ENCODE measurements at places on chromosomes 5 and 9. TPM values are rescaled to one million over a fixed set of nuclear protein-coding genes. Genes with fewer than 3 reads are reported as not detected.

- DNase-seq, result no peak
Observed at GRCh38 chr9:5352637-5353248, 13.1 kb upstream of the RLN1 start.

DNA sequence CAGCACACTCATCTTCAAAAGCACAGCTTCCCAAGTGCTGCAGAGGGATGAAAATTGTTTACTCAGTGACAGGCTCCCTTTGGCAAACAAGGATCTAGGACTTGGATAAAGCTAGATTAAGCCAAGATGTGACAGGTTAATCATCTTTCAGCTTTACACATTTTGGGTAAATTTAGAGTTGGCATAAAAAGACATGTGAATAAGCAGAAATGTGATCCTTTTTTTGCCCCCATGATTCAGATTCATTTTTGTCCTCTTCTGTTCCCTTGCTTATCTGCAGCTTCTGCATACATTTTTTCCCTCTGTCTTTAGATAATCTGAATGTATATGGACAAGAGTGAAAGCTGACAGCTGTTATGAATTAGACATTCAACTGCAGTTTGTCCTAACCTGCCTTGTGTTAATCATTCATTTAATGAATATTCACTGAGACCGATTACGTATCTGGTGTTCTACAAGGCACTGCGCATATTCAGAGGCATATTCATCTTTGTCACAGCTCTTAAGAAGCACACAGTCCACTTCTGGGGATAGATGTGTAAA lies 19.6 kb downstream of the ADAMTSL1 start:
- no peak for DNase-seq

- no peak for DNase-seq
Observed at GRCh38 chr9:136853596-136854112, 1.5 kb downstream of the MAMDC4 start.

GRCh38 chr9:94668928-94669729 lies 29.8 kb upstream of the FBP1 start:
- peak; percentile 33 for DNase-seq

DNA sequence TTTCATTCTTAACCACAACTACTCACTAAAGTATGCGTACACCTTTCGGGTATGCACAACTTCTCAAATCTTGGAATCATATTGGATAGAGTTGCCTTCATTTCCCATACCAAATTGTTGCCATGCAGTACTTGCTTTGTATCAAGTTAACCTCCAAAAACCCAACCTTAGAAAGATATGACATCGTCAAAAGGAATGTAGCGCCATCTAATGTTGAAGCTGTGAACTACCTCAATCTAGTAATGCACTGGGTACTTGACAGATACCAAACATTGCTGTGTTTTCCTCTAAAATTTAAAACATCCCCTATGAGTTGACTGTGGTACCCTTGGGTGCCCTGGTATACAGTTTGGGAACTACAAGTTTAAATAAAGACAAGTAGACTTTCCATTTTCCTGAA lies 318.4 kb downstream of the ARL15 start:
- no peak for DNase-seq

- no peak for DNase-seq
Observed at GRCh38 chr5:110179321-110179720, 489.6 kb downstream of the MAN2A1 start.

DNA sequence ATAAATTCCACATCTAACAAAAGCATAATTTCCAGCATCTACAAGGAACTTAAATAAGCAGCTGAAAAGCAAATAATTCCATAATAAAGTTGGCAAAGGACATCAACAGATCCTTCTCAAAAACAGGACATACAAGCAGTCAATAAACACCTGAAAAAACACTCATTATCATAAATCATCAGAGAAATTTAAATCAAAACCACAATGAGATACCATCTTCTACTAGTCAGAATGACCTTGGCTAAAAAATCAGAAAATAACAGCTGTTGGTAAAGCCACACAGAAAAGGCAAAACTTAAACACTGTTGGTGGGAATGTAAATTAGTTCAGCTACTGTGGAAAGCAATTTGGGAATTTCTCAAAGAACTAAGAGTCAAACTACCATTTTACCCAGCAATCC lies 1371.1 kb upstream of the ACO1 start:
- no peak for DNase-seq

- peak; percentile 33 for DNase-seq
Observed at GRCh38 chr9:117034866-117035265, 347.8 kb downstream of the TRIM32 start.

DNA sequence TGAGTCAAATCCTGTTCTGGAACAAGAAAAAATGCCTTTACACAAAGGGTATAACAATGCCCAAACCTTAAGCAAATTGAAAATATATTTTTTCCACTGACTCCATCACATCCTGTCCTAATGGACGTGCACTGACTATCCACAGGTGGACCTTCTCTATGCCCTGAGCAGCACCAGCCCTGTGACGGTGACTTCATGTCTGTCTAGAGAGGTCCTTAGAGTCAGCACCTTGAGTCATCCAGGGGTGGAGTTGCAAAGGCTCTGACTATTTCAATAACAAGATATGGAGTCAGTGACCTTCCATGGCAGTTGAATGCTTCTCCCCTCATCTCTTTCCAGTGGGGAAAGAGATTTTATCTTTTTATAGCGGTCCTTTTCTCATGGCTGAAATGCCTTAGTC lies 78.0 kb downstream of the YIPF5 start:
- no peak for DNase-seq

DNA sequence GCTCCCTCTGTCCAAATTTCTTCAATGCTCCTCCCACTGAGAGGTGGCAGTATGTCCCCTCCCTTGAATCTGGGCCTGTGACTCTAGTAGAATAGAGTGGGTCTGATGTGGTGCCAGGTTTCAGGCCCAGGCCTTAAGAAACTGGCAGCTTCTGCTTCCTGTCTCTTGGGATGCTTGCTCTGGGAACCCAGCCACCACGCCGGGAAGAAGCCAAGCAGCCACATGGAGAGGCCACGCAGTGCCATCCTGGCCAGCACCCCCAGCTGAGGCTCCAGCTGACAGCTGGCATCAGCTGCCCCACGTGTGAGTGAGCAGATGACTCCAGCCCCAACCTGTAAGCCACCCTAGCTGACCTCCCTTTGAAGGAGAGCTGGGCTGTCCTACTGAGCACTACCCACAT lies 7.3 kb upstream of the TSPAN17 start:
- no peak for DNase-seq

DNA sequence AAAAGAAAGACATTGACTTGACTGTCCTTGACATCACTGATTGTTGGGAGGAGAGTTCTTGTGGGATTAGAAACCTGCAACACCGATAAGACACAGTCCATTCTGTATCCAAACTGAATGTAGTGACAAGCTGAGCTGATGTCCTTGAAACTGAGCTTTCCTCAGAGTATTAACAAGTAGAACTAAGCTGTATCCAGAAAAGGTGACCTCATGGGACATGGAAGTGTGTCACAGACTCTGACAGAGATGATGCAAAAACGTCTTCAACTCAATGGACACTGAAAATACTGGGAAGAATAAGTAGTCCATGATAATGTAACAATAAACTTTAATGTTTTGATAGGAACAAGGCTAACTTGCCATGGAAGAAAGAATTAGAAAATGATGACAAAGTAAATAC lies 690.1 kb downstream of the CDH18 start:
- no peak for DNase-seq

- no peak for DNase-seq
Observed at GRCh38 chr9:93294011-93294410, 110.1 kb downstream of the WNK2 start.

- DNase-seq, result no peak
Observed at GRCh38 chr5:53239301-53239990, 129.9 kb upstream of the MOCS2 start.

DNA sequence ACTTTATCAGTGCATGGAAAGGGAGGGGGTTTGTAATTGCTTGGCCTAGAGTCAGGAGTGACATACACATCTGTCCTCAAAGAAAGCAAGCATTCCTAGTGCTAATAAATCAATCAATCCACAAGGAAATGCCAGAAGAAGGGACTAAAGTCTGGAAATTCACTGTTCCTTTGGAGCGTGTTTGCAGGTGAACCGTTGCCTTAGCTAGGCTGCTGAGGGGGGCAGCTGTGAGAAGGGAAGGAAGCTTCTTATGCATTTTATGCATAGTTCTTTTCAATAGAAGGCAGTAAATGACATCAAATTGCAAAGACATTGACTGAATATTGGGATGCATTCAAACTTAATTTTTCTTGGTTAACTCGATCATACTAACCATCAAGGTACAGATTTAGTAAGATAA lies 1092.5 kb upstream of the SEMA6A start:
- DNase-seq, result no peak

GRCh38 chr5:91941588-91941987 lies 558.5 kb upstream of the ARRDC3 start:
- no peak for DNase-seq

DNA sequence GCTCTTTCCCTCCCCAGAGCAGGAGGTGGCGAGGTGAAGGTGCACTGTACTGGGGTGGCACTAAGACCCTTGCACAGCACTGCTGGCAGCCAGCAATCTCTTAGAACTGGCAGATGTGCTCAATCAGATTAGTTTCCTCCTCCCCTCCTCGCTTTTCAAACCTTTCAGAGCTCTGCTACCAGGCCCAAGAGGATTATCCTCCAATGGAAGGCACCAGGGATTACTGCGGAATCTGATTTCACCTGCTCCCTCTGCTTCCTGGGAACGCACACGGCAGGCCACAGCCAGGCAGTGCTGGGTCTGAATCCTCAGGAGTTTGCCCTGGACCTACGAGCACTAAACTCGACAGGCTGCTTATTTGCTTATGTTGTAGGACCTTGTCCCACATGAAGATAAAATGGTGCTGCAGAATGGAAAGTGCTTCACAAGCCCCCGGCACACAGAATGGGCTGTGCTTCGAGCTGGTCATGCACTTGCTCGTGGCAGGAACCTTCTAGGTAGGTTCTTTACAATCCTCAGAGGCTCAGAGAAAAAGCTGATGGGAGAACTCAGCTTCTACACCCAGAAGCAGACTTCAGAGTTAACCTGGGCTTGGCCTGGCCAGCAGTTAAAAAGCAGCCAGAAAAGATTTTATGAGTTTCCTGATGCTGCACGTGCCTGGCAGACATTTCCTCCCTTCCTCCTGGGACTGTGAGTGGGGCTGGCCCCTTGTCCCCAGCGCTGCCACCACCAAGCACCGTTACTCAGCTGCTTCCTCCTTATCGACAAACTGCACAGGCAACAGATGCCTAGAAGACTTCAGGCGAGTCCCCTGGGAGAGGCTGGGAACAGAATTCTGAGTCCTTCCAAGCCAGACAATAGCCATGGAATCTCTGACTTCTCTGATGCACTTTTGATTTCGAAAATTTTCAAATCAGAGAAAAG lies 33.1 kb downstream of the FABP6 start:
- no peak for DNase-seq

- no peak for DNase-seq
Observed at GRCh38 chr9:19050637-19051591, 1.7 kb downstream of the RRAGA start.

- no peak for DNase-seq
Observed at GRCh38 chr5:14212838-14213237, 69.7 kb downstream of the TRIO start.

DNA sequence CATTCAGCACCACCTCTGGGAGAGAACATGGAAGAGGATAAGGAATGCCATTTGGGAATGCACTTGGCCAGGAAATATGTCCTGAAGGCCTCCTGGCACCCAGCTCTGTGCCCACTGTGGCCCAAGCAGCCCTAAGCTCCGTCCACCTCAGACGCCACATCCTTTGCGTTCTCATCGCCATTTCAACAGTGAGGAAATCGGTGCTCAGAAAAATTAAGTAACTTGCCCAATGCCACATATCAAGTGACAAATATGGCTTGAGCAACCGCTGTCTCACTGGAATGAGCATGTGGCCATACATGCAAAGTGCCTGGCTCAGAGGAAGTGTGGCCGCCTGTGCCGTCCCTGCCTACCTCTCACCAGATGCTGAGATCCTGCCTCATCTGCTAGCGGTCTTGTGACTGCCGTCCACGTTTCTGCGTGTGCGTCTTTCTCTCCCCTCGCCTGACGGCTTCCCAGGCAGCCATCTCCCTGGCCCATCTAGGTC lies 984 bp upstream of the DOK3 start:
- DNase-seq, result no peak

DNA sequence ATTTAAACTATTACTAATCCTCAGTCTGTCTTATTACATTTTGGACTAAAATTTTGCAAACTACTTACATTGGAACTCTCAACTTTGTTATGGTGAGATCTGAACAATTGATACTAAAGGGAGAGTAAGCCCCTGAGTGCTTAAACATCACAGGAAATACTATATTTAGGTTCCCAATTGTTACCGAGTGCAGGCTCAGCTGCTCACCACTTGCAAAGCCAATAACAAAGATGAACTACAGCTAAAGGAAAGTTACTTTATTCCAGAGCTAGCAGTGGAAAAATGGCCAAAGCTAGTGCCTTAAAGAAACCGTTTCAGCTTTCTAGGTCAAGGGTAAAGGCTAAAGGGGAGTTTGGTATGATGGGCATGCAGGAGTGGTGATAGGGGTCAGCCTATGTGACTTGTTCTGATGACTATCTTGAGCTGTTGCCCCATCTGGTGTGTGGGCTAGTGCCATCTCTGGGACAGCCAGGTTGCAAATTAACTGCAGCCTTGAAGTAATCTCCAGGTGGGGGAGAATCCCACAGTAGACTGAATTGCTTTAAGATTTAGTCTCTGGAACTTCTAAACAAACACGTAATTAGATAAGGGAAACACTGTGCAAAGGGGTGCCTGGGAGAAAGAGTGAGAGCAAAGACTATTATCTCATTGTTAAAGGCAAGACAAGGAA lies 7.8 kb upstream of the NDUFB6 start:
- DNase-seq, result no peak

DNA sequence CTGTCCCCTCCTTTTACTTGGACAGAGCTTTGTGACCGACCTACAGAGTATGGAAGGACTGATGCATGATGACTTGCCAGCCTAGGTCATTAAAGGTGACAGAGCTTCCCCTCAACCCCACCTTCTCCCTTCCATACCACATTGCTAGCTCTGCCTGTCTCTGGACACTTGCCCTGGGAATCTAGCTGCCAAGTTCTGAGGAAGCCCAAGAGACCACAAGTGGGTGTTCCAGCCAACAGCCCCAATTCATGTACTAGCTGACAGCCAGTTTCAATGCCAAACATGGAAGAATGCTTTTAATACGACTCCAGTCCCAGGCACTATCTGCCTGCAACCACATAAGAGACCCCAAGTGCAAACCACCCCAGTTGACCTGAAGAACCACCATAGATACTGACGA lies 477.1 kb downstream of the SPOCK1 start:
- no peak for DNase-seq

- DNase-seq, result no peak
Observed at GRCh38 chr9:68775003-68775730, 70.1 kb downstream of the PIP5K1B start.

NKD2 gene
- 29.6 TPM for polyA plus RNA-seq

TNFSF15 gene
- 8.4 TPM for polyA plus RNA-seq

IL17B gene
- 1.0 TPM for polyA plus RNA-seq

HARS2 gene
- 46.8 TPM for polyA plus RNA-seq

PCDHGC4 gene
- 3.4 TPM for polyA plus RNA-seq

PLPPR1 gene
- 17.6 TPM for polyA plus RNA-seq

KIAA0825 gene
- polyA plus RNA-seq, result 4.6 TPM
